ENCODE measurements at places on chromosomes 7 and 10.
A peak's percentile ranks its signal among the peaks of the same experiment; 100 is the strongest.

- DNase-seq: no peak
Measured at GRCh38 chr10:116629340-116629739, 8.6 kb downstream of the PNLIPRP2 start.

- peak; percentile 78 for DNase-seq
Measured at GRCh38 chr7:47940088-47941013, 7.9 kb downstream of the PKD1L1 start.

GRCh38 chr10:119429771-119430170, 112.7 kb downstream of the RGS10 start:
- no peak for DNase-seq

DNA sequence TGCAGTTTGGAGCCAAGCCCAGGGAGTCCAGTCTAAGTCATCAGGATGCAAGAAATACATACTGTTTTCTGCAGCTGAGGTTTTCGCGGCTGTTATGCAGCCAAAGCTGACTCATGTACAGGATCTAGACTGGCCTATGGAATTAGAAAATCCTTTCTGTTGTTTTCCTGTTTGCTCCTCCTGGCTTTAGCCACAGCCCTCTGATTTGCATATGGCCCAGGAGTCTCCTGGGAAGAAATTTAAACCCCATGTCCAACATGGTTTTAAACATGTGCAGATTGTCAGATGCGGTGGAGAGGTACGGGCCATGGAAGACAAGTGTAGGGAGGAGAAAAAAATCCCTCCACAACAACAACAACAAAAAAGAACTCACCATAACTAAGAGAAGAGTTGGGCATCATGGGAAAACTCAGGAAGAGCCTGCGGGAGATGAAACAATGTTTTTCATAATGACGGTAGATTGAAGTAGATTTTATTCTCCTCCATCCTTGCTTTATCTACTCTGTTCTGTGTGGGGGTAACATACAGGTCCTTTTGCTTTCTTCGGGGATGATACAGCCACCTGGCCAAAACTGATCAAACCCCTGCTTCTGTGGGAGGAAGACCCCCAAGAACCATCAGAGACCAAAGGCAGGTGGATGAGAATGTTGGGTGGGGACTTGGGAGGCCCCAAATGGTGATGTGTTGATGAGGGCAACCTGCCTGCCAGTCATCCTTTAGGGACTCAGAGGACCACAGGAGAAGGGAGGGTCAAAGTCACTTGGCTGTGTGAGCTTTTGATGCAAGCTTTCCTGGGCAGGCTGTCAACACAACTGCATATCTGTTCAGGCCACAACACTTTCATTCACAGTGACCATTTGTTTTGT, 29.8 kb upstream of the GNA12 start:
- DNase-seq: no peak

DNA sequence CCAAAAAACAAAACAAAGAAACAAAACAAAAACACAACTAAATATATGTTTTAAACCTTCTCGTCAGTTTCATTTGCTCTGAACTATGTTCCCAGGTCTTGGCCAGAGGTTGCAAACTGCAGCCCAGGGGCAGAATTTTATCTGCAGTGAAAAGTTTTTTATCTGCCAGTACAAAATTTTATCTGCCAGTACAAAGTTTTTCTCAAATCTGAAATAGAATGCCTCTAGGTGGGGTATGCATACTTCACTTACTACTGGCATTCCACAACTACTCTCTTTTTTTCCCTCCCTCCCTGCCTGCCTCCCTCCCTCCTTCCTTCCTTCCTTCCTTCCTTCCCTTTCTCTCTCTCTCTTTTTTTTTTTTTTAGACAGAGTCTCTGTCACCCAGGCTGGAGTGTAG, 9.4 kb upstream of the CLDN3 start:
- no peak for DNase-seq

GRCh38 chr7:79806161-79806734, 328.4 kb upstream of the GNAI1 start:
- no peak for DNase-seq

GRCh38 chr7:36787933-36788378, 63.7 kb upstream of the AOAH start:
- DNase-seq: no peak

- no peak for DNase-seq
Measured at GRCh38 chr10:71236286-71236685, 23.9 kb downstream of the UNC5B start.

GRCh38 chr10:17161775-17162174, 32.2 kb upstream of the CUBN start:
- DNase-seq: no peak

DNA sequence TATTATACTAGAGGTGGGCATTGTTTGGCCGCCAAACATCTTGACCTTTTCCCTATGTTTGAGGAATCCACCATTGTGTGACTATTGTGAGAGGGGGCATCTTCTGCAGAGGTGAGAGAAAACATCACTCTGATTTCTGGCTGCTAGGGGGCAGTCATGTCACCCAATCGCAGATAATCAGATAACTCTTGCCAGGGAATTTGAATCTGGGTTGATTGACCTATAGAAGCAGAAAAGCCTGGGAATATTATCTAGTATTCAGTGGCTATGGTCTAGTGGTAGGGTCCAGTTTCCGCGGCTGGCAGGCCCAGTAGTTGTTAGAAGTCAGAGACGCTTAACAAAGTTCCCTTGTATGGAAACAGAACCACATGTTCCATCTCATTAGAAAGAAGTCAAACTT, 808.5 kb downstream of the PHTF2 start:
- DNase-seq: no peak

GRCh38 chr7:88669913-88670312, 89.6 kb upstream of the ZNF804B start:
- no peak for DNase-seq

DNA sequence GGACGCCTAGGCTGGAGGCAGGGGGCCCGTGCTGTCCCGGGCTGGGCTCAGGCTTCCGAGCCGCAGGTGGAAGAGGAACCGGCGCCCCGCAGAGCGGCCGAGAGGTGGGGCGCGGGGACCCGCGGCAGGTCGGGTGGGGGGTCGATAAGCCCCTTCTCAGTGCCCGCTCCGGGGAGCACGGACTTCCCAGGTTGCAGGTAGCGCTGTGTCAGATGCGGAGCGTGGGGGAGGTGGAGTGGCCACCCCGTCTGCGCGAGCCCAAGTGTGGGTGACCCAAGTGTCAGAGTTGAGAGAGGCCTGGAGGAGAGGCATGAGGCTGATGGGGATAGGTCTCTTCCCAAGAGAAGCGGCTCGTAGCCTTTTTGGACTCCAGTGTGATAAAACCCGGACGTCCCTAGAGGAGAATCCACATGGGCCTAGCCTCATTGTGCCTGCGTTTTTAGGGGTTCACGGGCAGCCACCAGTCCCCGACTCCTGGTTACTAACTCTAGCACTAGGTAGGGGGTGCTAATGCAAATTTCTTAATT, 580 bp downstream of the EEPD1 start:
- DNase-seq: no peak

GRCh38 chr10:98367604-98368451, 47.2 kb downstream of the PYROXD2 start:
- no peak for DNase-seq

GRCh38 chr10:7515439-7515838, 104.6 kb upstream of the SFMBT2 start:
- DNase-seq: no peak

DNA sequence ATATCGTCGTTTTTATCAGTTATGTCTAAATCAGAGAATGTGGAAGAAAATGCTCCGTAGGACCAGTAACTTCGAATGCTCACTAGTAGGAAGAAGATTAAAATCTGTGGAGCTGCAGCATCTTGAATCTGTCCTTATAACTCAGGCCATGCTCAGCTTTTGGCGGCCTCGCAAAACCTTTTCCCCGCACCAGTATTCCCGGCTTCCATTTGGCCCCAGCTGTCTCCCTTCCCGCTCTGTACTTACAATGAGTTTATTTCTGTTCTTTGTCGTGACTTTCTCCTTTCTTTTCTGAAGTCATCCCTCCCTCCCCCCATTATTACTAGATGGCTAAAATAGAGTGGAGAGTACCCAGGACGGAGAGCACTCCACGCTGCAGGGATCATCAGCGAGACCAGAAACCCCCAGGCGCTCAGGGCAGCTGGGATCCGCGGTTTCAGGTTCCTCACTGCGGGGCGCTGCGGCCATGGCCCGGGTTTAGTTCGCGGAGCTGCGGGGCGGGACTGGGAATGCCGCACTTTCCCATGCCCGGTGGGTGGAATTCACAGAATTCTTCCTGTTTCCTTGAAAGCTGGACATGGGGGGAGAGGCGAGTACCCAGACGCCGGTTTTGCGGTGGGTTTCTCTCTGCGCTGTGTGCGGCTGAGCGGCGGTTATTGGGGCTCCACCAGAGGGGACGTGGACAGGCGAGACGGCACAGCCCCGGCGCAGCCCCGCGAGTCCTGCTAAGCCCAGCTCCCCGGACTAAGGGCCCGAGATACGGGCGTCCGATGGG, 183.5 kb downstream of the POM121L12 start:
- DNase-seq: no peak

DNA sequence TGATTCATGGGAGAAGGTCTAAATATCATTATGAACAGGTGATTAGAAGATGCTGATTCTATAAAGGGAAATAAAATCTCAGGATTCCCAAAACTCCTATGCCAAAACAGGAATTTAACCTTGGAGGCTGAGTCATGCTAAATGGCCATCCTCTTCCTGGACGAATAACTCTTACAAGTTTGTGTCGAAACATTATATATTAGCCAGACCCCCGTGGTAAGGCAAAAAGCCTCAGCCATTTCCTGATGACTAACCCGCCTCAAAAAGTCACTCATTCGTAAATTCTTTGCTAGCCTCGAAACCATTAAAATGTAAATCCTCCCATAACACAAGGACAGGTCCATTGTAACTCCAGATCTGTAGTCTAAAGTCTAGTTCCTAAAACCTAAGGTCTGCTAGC, 32.0 kb downstream of the CUL2 start:
- DNase-seq: peak; percentile 63

DNA sequence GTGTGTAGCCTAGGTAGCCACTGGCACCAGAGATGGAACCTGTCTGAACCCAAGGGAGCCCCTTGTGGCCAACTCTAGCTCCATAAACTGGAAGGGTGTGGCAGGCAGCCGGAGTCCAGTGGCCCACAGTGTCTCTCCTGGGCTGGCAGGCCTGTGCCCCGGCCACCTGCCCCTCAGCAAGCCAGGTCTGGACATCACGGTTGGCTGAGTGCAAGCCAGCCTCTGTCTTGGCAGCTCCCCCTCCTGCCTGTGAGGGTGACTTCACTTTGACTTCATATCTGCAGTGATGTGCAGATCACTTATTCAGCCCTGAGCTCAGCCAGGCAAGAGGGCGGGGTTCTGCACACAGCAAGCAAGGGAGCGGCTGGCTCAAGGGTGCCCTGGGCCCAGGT, 1.3 kb upstream of the RET start:
- DNase-seq: no peak

DNA sequence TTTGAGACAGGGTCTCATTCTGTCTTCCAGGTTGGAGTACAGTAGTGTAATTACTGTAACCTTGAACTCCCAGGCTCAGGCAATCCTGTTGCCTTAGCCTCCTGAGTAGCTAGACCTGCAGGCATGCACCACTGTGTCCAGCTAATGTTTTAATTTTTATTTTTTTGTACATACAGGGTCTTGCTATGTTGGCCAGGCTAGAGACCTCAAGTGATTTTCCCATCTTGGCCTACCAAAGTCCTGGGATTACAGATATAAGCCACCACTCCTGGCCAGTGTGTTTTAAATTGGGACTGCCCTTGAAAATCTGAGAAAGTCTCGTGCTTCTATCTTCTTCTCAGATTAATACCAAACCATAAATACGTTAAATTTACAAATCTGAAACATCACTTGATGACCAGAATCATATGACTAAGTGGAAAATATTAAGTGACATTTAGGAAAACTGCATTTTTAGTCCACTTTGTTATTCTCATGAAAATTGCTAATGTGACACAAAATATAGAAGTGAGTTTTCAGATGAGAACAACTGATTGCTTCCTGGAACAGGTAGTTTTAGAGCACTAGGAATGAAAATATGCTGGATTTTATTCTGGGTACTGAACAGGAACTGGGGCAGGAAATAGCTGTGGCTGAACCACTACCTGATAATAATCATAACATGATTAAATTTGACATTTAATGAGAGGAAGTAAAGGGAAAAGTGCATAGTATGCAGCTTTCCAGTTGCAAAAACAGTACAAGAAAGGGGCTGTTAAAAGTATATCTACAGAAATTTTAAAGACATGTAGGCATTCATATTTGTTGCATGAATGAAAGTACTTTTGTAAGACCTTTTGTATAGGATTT, 4.2 kb downstream of the PHTF2 start:
- no peak for DNase-seq

- DNase-seq: no peak
Measured at GRCh38 chr7:116229366-116229765, 19.0 kb downstream of the TES start.

GRCh38 chr7:158403013-158403821, 184.4 kb downstream of the PTPRN2 start:
- no peak for DNase-seq

- no peak for DNase-seq
Measured at GRCh38 chr7:33079096-33079495, 16.5 kb upstream of the NT5C3A start.

- DNase-seq: no peak
Measured at GRCh38 chr7:94452239-94452638, 57.4 kb upstream of the CASD1 start.

GRCh38 chr7:130242198-130243014, 24.3 kb upstream of the CPA2 start:
- DNase-seq: no peak

- DNase-seq: no peak
Measured at GRCh38 chr10:12484002-12484918, 134.9 kb downstream of the CAMK1D start.

- DNase-seq: no peak
Measured at GRCh38 chr10:24277771-24278170, 68.8 kb downstream of the KIAA1217 start.

GRCh38 chr7:89246196-89246595, 450.7 kb upstream of the TEX47 start:
- DNase-seq: no peak

GRCh38 chr10:122161795-122162194, 109.3 kb upstream of the BTBD16 start:
- no peak for DNase-seq

DNA sequence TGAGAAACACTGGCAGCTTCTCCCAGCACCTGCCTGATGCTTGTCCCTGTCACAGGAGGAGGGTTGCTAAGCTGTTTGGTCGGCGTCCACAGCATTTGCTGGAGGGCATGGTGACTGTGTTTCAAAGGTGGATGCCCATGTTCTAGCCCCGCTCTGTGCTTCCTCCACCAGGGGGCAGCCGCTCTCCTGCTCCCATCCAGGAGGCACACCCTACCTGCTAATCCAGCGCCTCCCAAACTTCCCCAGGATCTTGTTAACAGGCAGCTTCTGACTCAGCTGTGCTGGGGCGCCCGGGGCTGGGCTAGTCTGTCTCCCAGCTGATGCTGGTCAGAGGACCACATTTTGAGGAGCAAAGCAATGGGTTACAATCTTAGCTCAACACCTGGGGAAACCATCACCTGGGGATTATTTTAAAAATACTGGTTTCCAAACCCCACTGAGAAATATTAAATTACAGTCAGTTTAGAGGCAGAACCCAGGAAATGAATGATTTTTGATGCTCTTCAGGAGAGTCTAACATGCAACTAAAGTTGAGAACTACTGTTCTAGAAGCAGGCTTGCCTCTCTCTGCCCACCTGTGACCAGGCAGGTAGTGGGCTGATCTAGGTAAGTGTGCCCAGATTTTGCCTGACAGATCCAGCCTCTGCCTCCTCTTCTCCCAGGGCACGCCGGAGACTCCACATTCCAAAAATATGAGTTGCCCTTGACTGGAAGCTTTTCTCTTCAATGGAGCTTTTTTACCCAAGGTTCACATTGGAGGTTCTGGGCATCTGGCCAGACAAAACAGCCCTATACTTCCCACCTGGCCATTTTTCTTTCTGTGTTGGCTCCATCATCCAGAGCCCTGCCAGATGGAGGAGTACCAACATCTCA, 92.7 kb upstream of the GPR26 start:
- no peak for DNase-seq
